ENCODE measurements at places on chromosomes 11 and 22. TPM values are rescaled to one million over a fixed set of nuclear protein-coding genes. Genes with fewer than 3 reads are reported as not detected.

RIC3 gene
- 2.0 TPM for total RNA-seq

NCAM1 gene
- 10.7 TPM for total RNA-seq

HEPACAM gene
- 0.12 TPM for total RNA-seq

GPHA2 gene
- total RNA-seq, result not detected

CRACR2B gene
- 108 TPM for total RNA-seq

LARGE2 gene
- total RNA-seq, result 7.5 TPM

PDGFD gene
- 5.4 TPM for total RNA-seq
